ENCODE measurements at places on chromosomes 12 and 14.

GRCh38 chr14:64681796-64682710, 22.2 kb upstream of the PLEKHG3 start:
- no peak for DNase-seq

DNA sequence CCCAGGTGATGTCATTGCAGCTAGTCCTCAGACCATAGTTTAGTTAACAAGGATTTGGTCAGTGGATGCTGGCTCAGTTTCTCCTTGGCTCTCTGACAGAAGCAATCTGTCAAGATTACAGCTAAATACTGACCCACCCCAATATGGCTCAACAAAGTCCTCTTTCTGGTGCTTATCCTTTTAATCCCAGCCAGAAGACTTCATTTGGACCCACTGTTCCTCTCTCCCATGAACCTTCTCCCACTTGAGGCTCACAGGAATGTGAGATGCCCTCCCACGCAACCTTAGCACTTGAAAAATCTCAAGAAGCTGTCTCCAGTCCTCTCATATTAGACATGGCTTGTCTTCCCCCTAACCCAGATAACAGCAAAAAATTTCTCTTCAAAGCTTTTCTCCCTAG, 47.7 kb downstream of the C12orf50 start:
- no peak for DNase-seq

GRCh38 chr12:116142936-116143898, 134.3 kb downstream of the MED13L start:
- no peak for DNase-seq

GRCh38 chr14:94011795-94012194, 14.3 kb upstream of the OTUB2 start:
- no peak for DNase-seq

GRCh38 chr12:93794738-93795137, 117.6 kb downstream of the CRADD start:
- DNase-seq = no peak

GRCh38 chr14:90659156-90659555, 157.1 kb downstream of the TTC7B start:
- no peak for DNase-seq

DNA sequence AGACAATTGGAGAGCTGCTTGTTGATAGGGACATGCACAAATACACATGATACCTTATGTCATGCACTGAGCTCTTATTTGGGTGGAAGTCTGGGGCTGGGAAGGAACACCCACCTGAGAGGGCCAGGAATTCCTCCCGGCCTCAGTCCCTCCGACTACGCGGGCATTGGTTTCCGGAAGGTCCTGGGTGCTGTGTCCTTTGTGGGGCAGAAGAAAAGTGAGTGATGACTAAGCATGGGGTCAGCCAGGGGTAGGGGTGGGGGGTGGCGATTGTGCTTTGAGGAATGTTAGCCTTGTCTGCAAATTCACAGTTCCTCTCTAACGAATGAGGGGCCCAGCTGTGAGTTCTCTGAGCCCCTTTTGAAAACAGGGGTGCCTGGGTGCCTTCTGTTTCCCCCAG, 798 bp downstream of the CELA1 start:
- DNase-seq = no peak

GRCh38 chr12:112936927-112937326, 1.3 kb upstream of the OAS3 start:
- no peak for DNase-seq
